ENCODE measurements at places on chromosomes 3 and 15.

GRCh38 chr3:37096975-37097374 lies 77.4 kb downstream of the LRRFIP2 start:
- DNase-seq: no peak

DNA sequence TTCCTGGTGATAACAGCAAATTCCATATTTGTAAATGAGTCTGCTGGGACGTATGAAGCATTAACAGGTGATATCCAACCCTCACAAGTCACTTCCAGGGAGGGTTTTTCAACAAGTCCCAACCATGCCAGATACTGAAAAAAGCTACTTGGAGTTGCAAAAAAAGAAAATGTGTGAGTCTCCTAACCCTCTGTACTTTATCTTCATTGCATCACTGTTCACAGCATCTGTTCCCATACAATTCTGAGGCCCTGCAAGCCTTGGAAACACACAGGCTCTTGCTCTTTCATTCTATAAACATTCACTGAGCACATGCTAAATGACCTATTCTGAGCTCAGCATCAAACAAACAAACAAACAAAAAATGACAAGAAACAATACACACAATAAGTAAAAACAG lies 120.8 kb downstream of the RFTN1 start:
- no peak for DNase-seq

GRCh38 chr3:56238299-56238698 lies 230.0 kb downstream of the ERC2 start:
- DNase-seq: no peak

GRCh38 chr15:89442671-89443307 lies 53.6 kb downstream of the RHCG start:
- DNase-seq: peak; percentile 24

GRCh38 chr3:170572665-170573253 lies 13.1 kb downstream of the SLC7A14 start:
- peak; percentile 62 for DNase-seq

DNA sequence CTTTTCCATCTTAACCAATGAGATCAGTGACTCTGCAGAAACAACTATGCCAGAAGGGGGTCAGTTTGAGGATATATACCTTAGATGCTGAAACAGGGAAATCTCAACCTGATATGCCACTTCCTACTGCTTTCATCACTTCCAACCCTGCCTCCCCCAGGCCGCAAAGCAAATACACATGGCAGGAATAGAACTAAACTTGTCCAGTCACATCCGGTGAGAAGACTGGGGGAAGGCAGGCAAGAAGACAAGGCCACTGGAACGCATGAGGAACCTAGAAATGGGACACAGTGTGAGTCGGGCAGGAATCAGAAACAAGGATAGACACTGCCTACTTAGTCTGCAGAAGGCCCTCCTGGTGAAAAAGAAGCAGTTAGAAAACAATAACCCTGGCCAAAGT lies 90.6 kb downstream of the MYO5A start:
- DNase-seq: no peak

GRCh38 chr3:10357592-10358308 lies 36.8 kb upstream of the SEC13 start:
- peak; percentile 88 for DNase-seq

DNA sequence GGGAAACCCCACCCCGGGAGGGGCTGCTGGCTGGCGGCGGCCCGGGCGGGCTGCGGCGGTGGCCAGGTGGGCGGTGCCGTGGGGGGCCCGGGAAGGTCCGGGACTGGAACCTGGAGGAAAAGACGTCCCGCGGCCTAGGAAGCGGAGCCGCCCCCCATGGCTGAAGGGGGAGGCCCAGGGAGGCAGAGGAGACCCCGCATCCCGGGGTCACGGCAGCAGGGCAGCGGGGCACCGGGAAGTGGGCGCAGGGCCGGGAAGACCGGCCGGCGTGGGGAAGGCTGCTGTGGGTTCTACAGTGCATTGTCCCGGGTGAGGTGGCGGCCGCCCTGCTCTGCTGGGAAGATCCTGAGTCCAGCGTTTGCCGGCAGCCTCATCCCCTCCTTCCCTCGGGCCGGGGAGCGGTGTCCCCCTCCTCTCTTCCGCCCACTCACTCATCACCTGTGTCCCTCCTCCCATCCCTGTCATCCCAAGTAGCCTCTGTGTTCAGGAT lies 525 bp upstream of the FSTL1 start:
- DNase-seq: no peak

DNA sequence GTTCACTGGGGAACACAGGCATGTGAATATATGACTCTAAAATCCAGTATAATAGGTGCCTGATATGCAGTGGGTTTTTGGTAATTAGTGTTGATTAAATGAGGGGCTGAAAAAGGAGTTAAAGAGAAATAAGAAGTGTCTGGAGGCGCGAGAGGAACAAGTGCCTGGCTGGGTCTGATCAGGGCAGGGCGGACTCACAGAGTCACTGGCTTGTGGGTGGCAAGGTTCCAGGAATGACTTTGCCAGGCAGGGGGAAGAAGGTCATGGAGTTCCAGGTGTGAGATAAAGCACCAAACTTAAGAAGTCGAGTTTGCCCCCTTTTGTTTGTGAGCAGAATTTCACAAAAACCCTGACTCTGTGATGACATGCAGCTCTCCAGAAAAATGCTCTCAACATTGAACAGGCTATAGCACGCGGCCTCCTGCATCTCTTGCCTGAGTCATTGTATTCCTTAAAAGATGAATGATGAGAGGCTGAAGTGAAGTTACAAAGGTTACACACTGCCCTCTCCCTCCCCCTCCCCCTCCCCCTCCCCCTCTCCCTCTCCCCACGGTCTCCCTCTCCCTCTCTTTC lies 63.0 kb upstream of the LMCD1 start:
- DNase-seq: no peak

GRCh38 chr3:107739227-107739626 lies 216.5 kb downstream of the BBX start:
- no peak for DNase-seq

GRCh38 chr3:33008282-33008681 lies 56.8 kb downstream of the CCR4 start:
- DNase-seq: no peak

GRCh38 chr15:23606226-23606625 lies 40.8 kb downstream of the MKRN3 start:
- no peak for DNase-seq

DNA sequence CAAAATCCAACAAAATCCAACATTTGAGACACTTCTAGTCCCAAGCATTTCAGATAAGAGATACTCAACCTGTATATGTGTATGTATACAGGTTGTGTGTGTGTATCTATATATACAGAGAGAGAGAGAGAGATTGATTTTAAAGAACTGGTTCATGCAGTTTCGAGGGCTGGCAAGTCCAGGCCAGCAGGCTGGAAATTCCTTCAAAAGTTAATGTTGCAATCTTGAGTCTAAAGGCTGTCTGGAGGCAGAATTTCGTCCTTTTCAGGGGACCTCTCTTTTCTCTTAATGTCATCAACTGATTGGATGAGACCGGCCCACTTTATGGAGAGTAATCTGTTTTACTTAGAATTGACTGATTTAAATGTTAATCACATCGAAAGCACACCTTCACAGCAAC lies 199.6 kb upstream of the IL12A start:
- no peak for DNase-seq

- DNase-seq: no peak
Measured at GRCh38 chr3:180570238-180570637, 31.7 kb upstream of the TTC14 start.

DNA sequence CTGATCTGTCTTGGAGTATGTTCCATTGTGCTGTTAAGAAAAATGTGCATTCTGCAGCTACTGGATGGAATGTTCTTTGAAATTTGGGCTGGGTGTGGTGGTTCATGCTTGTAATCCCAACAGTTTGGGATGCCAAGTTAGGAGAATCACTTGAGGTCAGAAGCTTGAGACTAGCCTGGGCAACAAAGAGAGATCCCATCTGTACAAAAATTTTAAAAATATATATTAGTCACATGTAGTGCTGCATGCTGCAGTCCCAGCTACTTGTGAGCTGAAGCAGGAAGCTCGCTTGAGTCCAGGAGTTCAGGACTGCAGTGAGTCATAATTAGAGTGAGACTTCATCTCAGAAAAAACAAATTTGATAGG lies 62.8 kb upstream of the PLSCR4 start:
- peak; percentile 84 for DNase-seq

DNA sequence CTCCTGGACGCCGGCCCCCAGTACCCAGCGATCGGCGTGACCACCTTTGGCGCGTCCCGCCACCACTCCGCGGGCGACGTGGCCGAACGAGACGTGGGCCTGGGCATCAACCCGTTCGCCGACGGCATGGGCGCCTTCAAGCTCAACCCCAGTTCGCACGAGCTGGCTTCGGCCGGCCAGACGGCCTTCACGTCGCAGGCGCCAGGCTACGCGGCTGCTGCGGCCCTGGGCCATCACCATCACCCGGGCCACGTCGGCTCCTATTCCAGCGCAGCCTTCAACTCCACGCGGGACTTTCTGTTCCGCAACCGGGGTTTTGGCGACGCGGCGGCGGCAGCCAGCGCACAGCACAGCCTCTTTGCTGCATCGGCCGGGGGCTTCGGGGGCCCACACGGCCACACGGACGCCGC lies 956 bp downstream of the ZIC1 start:
- DNase-seq: no peak

DNA sequence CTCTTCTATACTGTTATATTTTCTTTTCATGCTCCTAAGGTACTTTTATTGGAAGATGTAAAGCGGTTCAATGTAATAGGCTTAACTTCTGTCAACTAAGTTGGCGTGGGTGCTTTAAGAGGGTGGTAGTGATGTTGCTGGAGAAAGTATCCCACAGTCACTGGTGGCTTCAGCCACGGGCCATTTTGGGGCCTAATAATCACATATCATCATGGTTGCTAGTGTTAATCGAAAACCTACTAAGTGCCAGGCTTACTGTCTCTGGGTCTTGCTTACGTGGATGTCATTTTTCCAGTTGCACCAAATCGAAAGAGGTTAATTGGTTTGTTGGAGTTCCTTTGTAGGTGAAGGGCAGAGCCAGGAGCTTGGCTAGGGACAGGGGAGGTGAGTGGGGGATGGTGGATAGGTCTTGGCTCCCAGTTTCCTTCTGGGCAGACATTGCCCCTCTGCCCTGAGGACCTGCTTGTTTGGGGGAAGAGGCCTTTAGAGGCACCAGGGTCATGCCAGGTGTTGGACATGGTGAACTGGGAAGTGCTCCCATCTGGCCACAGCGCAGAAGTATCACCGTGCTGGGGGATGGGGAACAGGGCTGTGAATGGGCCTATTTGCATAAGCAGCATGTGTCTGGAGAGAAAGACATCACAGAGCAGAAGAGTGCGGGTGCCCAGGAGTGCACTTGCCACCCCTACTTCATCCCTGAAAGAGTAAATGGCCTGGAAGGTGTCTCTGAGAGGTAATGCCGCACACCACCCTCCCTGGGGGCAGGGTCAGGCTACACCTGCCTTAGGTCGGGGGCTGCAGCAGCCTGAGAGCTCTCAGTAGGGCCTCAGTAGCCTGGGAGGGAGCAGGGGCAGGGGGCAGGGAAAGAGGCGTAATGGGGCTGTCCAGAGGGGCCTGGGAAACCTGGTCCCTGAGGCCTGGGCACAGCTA lies 62.4 kb upstream of the POLG start:
- no peak for DNase-seq

DNA sequence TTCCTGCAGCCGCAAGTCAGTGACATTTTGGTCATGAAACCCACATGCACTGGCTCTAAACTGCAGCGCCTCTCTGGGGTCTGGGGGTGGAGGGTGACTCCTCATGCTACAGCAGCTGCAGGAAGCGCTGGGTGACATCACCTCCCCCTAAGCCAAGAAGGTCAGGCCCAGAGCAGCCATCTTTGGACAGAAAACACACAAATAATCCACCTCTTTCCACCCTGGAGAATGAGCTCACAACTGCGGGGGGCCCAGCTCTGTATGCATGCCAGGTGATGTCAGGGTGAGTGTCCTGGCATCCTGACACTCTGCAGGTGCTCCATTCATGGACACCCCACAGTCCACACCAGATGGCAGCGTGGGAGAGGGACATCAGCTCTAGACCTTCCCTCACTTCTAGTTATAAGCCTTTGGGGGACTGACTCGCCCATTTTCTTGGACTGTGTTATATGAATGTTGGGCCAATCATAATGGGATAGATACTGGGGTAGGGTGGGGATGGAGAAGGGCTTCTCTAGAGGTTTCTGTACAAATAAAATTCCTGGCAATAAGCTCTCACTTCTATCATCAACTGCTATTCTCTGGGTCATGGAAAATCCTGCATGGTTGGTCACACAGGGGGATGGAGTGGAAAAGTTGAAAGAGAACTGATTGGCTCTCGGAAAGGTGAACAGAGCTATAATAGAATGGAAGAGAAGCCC lies 70.7 kb upstream of the THBS1 start:
- no peak for DNase-seq

DNA sequence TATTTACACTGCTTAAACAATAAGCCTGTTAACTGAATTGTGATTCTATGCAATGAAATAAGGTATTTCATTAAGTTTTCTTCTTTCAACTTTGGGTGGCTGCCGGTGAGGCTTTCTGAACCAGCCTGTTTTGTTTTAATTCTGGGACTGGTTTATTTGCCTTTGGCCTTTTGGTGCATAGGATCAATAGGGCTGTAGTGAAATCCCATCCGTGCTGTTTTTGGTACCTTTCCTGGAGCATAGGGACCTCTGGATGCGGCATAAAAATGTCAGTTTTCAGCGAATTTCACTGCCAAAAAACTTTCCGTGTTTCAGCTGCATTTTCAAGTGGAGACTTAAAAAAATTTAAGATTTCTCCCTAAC lies 514 bp downstream of the PLS1 start:
- no peak for DNase-seq

DNA sequence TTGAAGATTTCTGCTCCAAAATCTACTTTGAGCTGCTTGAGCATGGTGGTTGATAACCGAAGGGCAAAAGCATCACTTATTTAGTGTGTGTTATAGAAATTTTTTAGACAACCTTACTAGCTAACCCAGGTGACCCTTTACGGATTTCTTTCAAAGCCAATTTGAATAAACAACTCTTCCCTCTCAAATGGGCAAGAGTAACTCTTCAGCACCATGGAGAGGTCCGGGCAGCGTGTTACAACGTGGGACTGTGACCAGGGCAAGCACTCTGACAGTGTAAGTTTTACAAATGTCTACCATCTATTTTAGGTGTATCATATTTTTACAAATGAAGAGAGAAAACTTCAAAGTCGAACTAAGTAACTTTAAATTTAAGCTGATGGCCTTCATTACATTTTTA lies 471.8 kb downstream of the MFSD1 start:
- DNase-seq: no peak

DNA sequence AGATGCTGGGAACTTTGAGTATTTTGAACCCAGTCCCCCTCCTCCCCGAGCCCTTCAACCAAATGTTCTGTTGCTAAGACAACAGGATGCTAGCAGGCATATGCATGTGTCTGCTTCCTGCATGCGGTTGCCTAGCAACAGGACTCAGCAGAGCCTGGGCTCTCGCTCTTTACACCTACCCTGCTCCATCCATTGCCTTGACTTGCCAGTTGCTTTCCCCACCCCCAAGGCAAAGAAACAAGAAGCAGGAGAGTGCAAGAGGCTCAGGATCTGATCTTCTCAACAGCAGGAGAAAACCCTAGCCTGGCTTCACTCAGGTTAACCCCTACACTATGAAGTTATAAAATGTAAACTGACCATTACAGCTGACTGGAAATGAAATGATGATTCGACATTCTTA lies 393.0 kb downstream of the IGSF11 start:
- no peak for DNase-seq

DNA sequence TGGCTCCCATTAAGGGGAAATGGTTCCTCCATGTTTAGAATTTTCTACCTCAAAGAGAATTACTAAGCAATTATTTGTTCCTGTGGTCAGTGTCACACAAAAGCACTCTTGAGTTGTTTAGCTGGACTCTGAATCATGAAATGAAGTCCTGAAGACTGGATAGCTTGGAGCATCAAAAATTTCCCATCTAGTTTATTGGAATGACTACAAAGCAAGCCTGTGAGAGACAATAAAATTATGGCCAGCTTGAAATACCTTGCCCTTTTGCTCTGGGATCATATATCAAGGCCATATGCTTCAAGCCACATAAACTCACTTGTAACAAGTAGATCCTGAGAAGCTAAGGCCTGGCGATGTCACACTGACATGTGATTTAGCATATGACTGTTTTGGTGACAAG lies 292.3 kb downstream of the TIGIT start:
- DNase-seq: no peak

All from HS-27A (cell line).